HepG2 (cell line): ENCODE measurements at places on chromosomes 16 and 17.

DNA sequence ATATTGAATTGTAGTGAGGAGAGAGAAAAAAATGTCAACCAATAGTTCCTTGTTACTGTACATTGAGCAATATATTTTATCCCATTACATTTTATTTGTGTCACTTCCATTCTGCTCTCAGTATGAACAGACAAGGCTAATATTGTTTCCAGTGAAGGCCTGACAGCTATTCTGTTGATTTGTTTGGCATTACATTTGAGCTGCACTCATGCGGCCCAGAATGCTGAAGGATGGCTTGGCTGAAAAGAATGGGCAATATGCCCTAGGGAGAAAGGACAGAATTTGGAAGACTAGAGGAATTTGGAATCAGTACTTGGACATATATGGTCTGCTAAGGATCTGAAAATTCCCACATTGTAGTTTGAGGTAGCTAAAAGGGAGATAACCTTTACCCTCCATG is 1294.4 kb downstream of the CDH8 start:
- no peak for DNase-seq

GRCh38 chr16:10093576-10093975 is 88.7 kb downstream of the GRIN2A start:
- DNase-seq = no peak

GRCh38 chr16:9536905-9537304 is 445.5 kb downstream of the HAPSTR1 start:
- DNase-seq = no peak

- peak; percentile 64 for DNase-seq
These were observed 12.9 kb downstream of the TRPV2 start for GRCh38 chr17:16428098-16428882.

- DNase-seq = no peak
These were observed 33.1 kb downstream of the COG4 start for GRCh38 chr16:70490261-70490660.

DNA sequence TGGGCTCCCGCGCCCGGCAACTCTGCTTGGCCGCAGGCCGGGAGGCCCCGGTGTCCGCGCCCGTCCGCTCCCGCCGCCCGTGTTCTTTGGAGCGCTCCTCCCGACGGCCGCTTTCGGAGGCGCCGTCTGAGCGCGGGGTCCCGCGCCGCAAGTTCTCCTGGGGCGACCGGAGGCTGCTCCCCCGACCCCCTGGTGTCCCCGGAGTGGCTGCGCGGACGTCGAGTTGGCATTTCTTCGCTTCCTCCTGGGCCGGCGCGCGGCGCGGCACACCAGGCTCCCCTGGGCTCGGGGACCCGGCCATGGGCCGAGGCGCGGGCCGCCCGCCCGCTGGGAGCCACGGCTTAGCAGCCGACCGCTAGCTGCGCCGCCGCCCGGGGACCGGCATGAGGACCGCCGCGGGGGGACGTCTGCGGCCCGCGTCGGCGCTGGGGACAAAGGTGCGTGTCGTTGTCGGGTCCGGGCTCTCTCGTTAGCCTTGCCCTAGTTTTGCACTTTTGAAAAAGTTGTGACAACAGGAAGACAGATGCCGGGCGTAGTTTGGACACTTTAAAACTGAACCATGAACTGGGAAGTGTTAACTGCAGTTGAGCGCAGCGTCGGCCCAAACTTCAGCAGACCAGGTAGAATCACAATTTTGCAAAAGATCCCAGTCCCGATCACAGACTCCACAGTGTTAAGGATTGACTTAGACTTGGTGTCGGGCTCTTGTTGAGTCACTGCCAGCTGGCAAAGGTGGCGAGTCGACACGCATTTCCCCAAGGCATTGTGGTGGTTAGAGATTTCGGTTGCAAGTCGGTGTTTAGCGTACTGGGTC is 700 bp downstream of the UBN1 start:
- DNase-seq = peak; percentile 29

DNA sequence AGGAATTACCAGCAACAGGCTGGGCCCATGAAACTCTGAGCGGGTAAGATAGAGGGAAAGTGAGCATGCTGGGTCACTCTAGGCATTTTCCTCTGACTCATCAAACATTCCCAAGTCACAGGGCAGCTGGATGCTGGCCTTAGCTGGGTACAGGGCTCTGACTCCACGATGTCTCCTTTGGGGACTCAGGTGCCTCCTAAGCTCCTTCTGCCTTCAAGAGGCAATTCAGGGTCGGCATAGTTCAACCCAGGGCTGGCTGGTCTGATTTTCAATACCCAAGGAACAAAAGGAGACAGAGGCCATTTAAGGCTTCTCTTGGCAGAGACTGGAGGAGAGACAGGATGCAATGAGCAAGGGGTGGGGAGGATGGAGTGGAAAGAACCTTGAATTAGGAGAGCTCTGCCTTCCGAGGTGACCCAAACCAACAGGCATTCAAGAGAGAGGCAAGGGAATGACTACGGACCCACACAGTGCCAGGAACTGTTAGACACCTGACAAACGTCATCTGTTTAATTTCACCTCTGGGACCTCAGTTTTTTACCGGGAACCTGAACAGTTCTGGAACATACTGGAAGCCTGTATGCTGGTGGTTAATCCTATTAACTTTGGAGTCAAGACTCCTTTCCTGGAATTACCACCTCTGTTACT is 910 bp downstream of the WBP2 start:
- DNase-seq = peak; percentile 50

- DNase-seq = no peak
These were observed 559.8 kb downstream of the WWOX start for GRCh38 chr16:78659216-78659615.

DNA sequence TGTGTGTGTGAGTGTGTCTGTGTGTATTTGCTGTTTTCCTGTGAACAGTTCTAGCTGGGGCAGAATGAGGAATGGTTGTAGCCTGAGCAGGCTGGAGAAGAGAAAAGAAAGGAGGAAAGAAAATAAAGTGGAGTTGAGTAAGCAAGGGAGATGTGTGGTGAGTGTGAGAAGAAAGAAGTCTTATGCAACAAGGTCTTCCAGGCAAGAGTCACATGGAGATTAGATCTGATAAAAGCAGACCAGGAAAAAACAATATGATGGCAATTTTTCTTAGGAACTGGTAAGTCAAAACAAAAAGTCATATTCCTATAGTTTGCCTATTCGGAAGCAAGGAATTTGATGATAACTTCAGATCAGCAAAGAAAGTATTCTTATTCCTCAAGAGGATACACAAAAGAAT is 125.0 kb downstream of the HS3ST3A1 start:
- no peak for DNase-seq

DNA sequence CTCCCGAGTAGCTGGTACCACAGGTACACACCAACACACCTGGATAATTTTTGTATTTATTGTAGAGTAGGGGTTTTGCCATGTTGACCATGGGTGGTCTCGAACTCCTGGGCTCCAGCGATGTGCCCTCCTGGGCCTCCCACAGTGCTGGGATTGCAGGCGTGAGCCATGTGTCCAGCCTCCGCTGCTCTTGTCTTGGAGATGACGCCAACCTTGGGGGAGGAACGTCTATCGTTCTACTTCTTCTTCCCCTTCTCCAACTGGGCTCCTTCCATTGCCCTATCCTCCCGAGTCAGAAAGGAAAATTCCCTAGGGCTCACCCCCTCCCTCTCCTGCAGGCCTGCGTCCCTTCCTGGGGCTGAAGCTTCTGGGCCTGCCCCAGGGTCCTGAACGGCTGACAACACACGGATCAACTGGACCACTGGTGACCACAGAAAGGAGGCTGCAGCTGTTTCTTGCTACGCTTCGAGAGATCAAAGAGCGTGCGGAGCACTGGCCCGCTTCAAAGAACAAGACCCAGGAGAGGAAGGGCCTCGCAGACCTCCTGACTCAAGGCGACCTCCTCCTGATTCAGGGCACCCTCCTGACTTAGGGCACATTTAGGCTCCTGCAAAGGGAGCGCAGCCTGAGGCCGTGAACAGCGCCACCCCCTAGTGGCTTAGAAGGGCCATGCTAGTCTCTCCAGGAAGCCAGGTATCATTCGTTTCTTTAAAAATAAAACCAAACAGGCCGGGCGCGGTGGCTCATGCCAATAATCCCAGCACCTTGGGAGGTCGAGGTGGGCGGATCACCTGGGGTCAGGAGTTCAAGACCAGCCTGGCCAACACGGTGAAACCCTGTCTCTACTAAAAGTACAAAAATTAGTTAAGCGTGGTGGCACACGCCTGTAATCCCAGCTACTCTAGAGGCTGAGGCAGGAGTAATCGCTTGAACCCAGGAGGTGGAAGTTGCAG is 48.5 kb upstream of the HELZ start:
- DNase-seq = peak; percentile 72

DNA sequence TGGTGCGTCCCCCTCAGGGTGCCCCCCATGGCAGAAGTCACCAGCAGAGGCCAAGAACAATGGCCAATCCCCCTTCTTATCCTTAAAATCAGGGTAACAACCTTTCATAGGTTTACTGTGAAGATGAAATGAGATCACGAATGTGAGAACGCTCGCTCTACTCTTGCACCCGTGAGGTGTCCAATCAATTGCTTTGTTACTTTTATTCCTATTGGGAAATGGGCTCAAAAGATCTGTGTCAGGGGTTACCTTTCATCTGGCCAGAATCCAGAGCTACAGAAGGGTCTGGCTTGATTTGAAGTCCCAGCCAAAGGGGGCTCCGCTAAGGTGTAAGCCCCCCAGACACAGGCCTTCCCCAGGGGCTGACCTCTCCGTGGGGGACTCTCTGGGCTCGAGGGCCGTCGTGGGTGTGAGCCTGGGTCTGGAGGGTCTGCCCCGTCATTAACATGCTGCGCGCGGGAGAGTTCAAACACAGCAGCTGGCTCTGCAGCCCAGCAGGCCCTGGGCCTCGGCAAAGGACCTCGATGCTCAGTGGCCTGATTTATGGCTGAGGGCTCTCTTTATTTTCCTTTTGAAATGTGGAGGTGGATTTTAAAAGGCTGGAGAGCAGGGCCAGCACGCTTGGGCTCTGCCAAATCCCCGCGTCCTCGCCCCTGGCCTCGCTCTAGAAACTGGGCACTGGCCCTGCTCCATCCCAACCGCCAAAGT is 10.4 kb downstream of the ABR start:
- DNase-seq = no peak

DNA sequence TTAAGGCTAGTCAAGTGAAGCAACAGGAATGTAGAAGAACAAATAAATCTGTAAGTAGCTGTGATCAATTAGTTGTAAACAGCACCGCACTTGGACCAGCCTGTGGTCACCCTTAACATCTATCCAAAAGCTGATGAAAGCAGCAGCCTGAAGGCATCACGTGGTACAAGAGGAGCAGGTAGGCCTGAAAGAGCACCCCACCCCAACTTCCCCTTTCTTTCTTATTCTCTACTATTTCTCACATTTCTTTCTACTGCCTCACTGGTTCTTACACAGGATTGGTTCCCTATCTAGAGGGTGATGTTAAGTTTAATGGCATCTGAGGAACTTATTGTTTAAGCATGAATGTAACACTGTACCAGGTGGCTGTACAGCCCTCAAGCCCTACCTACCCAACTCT is 42.6 kb upstream of the CLEC18B start:
- no peak for DNase-seq

DNA sequence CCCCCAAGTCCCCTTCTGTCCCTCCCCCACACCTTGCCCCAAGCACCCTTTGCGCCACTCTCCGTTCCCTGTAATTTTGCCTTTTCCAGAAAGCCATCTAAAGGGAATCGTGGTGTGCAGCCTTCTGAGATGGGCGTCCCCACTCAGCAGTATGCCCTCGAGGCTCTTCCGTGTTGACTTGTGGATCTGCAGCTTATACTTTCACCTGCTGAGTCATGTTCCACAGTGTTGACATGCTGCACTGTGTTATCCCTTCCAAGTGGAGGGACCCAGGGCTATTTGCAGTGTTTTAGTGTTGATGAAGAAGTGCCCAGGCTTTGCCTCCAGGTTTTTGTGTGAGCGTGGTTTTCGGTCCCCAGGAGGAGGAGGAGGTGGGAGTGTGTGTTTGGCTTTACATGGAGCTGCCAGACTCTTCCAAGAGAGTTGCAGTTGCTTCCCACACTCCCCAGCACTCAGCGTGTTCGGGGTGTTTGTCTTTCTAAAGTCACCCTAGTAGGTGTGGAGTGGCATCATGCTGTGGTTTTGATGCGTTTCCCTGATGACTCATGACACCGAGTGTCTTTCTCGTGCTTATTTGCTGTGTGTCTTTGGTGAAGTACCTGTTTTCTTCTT is 32.1 kb upstream of the JPT2 start:
- peak; percentile 15 for DNase-seq

DNA sequence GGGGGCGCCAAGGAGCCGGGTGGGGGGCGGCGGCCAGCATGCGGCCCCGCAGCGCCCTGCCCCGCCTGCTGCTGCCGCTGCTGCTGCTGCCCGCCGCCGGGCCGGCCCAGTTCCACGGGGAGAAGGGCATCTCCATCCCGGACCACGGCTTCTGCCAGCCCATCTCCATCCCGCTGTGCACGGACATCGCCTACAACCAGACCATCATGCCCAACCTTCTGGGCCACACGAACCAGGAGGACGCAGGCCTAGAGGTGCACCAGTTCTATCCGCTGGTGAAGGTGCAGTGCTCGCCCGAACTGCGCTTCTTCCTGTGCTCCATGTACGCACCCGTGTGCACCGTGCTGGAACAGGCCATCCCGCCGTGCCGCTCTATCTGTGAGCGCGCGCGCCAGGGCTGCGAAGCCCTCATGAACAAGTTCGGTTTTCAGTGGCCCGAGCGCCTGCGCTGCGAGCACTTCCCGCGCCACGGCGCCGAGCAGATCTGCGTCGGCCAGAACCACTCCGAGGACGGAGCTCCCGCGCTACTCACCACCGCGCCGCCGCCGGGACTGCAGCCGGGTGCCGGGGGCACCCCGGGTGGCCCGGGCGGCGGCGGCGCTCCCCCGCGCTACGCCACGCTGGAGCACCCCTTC is 484 bp downstream of the FZD2 start:
- DNase-seq = no peak

DNA sequence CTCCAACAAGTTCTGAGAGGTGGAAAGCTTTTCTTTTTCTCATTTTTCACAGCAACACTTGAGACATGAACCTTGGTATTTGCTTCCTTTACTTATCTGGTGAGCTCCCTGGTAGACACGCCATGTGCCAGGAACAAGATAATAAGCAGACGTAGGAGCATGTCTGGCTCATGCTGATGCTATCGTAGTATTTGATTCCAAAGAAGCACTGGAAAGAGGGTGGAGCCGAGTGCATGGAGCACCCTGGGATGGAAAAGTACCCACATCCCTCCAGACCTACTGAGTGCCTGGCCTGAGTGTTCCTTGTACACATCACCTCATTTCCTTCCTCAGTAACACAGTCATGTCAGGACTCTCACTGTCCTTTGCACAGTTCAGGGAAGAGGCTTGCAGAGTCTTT is 231.0 kb downstream of the CBLN1 start:
- no peak for DNase-seq

DNA sequence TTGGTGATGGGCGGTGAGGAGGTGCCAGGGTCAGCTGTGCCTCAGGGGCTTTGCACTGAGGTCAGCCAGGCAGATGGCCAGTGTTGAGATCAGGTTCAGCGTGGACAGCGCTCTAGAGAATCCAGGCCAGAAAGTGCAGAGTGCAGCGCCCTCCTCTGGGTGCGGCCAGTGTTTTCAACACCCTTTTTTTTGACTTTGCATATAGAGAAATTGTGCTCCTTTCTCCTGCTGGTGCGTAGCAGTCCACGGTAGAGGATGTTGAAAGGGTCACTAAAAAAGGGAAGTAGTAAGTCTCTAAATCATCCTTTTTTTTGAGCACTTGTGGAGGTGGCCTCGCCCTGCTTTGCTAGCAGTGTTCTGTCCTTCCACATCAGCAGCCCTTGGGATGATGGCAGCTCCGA is 53.9 kb downstream of the BANP start:
- no peak for DNase-seq
